NCI-H1092 (cell line): ENCODE measurements at places on chromosomes 4 and X.

DNA sequence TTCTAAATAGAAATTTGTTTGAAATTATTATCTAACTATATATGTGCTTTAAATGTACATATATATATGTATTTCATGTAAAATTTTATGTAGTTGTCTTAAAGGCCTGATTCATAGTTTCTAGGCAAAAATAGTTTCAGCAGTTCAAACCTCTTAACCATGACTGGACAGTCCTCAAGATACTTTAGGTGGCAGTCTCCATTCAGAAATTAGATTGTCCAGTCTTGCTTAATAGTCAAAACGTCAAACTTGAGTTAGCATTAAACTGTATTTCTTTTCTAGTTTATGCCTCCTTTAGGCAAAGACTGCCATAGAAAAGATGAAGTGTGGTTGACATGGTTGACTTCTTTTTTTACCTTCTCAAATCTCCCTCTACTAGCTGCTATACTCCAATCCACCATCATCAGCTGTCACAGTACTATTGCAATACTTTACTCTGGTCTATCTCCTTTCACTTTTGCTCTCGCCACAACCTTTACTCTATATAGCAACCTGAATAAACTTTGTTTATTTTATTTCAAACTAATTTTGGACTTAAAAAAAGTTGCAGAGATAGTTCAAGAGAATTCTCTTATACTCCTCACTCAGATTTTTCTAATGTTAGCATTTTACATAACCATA, 395.6 kb upstream of the DIPK2B start:
- no peak for DNase-seq

DNA sequence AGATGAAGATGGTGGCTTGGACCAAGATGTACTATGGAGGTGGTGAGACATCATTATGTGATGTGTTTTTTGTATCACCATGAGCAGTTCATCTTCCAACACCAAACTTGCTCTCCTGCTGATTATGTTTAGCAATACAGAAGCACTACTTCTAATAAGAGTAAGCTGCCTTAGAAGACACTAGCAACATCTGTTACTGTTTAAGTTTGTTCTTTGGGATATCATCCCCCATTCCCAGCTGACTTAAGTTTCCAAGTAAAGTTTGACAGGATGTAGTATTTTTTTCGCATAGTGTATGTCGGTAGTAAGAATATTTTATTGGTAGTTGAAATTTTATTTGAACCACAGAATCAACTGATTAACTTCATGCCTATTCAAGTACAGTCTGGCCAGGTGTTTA, 123.5 kb upstream of the BMPR1B start:
- no peak for DNase-seq

- no peak for DNase-seq
These were observed 6.3 kb upstream of the OTUD4 start for GRCh38 chr4:145186729-145187128.

DNA sequence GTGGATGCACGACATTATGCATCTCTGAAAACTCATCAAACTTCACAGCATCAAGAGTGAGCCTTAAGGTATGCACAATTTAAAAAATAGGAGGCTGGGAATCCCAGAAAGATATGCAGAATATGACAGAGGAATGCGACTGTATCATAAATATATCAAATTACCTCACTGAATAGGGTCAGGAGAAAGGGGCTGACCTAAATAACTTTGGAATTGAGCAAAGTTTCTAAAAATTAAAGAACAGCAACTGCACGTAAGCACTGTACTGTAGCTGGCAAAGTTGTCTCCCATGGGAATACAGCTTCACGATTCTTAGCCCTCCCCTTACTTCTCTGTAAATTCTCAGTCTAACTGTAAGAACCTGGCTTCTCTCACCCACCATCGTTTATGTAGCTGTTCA, 397.4 kb upstream of the ZFP42 start:
- no peak for DNase-seq

DNA sequence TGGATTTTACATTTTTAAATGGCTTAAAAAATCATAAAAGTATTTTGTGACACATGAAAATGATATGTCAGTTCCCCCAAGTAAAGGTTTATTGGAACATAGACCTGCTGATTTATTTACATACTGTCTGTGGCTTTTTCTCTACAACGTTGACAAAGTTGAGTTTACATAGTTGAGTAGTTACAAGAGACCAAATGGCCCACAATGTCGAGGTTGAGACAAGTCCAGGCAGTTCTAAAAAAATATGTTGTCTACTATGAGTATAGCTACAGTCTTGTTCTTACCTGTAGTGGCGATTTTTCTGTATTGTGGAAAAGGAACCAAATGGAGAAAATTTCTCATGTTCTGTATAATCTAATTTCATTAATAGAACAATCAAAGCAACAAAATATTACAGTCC, 163.2 kb downstream of the FRAS1 start:
- no peak for DNase-seq

GRCh38 chr4:67616478-67616877, 58.0 kb downstream of the STAP1 start:
- DNase-seq = no peak

GRCh38 chr4:17595471-17596005, 18.5 kb downstream of the LAP3 start:
- DNase-seq = no peak

DNA sequence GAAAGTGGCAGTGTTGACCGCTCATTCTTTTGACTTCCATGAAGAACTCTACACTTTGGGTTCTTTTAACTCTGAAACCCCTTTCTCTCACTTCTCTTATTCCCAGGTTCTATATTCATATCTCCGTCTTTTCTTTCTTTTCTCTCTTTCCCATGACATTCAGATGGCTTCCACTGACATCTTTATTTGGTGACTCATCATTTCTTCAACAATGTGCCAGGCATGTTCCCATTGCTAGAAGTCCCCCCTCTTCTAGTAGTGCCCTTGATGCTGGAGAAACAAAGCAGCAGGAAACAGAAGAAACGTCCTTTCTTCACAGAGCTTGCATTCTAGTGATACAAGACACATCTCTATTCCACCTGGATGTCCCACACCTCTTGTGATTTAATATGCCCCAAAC, 33.3 kb downstream of the PKD2 start:
- DNase-seq = no peak

GRCh38 chr4:3375688-3376087, 66.1 kb upstream of the HGFAC start:
- peak; percentile 32 for DNase-seq

GRCh38 chr4:128776794-128777216, 32.7 kb upstream of the JADE1 start:
- DNase-seq = peak; percentile 42

- DNase-seq = no peak
These were observed 1760.8 kb upstream of the PCDH10 start for GRCh38 chr4:131388277-131388676.

GRCh38 chr4:183142571-183143550, 43.8 kb downstream of the WWC2 start:
- peak; percentile 77 for DNase-seq

DNA sequence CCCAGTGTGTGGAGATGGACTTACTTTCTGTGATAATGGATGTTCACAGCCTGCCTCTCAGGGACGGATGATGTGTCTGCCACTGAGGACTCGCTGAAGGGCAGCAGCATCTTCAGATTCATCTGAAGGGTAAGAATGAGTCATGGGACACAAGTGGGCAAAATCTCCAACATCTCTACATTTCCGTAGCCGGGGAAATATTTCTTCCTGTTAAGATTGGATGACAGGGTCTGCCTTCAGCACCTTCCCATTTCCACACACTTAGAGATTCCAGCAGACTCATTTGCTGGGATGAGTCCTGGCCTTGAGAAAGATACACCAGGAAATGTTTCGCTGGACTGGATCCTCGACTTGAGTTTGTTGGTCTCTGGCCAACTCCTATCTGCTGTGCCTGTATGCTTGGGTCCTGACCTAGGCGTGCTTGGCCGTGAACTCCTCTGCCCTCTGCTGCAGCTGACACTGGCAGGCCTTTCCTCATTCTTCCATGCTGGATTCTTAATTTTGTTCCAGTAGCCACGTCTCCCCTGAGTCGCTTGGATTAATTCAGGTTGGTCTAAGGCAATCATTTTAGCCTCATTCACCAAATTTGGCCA, 46.5 kb upstream of the SOD3 start:
- DNase-seq = no peak

GRCh38 chr4:99091216-99091575, 2.6 kb upstream of the ADH5 start:
- no peak for DNase-seq

DNA sequence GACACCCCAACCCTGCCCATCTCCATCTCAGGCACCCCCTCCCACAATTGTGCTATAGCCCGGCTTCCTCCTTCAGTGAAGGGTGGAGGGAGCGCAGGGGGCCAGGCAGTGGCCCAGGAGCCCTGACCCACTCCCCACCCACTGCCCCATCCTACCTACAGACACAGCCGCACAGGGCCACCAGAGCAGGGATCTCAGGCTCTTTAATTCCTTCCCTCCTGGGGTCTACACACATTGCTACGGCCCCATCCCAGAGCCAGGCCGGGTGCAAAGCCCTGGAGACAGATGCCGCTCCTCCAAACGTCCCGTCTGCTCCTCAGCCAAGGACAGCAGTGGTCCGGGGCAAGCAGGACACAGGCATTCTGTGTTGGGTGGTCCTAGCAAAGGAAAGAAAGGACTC, 12.8 kb upstream of the DUSP9 start:
- DNase-seq = no peak

- no peak for DNase-seq
These were observed 3.7 kb downstream of the CNGA1 start for GRCh38 chr4:48012824-48013223.

DNA sequence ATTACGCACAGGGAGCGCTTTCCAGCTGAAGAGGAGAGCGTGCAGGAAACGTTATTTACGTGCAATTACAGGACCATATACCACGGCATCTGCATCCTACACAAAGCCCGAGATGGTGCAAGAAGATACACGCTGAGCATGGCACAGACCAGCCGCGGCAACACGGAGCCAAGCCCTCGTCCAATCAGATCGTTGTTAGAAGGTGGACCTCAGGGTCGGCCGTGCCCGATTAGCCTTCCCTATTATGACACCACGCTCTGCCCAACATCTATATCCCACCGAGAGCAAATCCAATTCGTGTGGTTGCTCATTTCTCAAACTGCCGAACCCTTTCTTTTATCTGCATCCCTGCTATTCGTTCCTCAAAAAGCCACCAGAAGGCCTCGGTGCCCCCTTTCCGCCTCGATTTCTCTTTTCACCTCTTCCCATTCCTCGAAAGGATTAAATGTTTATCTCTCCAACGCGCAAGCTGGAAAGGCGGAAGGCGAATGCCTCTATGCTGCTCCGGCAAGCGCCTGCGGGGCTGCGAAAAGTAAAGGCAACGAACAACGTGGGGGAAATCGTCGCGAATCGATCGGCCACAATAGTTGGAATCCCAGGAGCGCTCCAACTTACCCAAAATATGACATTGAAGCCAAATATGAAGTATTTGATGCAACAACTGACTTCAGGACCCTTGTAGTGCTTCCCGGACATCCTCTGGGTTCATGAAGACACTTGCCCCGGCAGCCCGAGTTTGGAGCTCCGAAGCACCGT, 702 bp downstream of the TSPAN5 start:
- DNase-seq = peak; percentile 57

DNA sequence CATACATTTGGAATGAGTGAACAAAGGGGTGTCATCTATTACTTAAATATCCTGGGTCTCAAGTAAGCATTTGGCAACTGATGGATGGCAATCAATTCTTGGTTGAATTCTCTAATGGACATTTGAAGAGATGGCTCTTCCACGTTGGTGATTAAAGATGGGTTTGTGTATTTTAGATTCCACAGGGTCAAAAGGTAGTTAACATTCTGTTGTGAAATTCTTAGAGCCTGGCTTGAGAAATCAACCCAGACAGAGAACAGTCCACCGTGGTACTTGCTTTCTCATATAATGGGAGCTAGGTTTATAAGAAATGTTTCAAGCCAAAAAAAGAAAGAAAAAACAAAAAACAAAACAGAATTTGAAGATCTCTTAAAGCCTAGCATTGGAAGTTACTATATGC, 355.9 kb upstream of the PITX2 start:
- DNase-seq = no peak

- DNase-seq = no peak
These were observed 111.6 kb upstream of the NUDT6 start for GRCh38 chr4:123034023-123034422.

GRCh38 chrX:84240848-84241565, 53.0 kb upstream of the RPS6KA6 start:
- DNase-seq = no peak

DNA sequence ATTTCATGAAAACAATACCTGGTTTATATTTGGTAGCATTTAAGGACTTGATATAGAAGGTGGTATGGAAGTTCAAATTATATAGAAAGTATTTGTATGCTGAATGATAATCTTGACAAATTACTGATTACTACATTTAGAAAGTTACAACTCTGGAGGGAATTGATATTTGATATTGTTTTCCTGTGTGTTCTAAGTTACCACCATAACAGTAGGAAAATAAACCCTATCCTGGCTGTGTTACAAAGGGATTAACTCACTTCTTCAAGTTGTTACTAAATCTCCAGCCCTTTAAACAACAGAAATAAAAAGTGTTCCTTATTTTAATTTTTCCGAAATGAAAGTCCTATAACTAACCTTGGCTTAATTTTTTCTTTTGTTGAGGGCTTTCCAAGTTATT, 36.6 kb downstream of the FHL1 start:
- DNase-seq = no peak

GRCh38 chr4:103050736-103051436, 25.7 kb downstream of the SLC9B2 start:
- no peak for DNase-seq

DNA sequence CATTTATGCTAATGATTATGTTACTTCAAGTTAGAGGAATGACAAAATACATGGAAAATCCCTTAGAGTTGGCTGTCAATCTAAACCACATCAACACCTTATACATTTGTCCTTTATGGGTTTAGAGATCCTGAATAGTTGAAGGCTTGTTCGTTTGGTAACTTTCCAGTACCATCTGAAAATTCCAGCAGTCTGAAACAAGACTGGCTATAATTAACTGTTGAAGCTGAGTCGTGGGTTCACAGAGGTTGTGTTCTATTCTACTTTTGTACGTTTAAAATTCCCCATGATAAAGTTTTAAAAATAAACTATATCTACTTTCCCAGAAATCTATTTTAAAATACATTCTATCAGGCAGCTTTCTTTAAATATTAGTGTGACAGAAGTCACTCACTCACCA, 73.0 kb downstream of the USP46 start:
- no peak for DNase-seq

DNA sequence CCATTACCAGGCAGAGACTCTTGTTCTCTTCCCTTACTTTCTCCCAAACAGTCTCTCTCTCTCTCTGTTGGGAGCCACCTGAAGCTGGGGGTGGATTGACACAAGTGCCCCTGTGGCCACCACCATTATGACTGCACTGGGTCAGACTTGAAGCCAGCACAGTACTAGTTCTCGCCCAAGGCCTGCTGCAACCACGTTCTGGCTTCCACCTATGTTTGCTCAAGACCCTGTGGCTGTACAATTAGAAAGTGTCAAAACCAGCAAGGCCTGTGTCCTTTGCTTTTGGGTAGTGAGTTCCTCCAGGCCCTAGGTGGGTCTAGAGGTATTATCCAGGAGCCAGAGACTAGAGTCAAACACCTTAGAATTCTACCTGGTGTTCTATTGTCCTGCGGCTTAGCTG, 31.0 kb downstream of the MAGED2 start:
- DNase-seq = no peak

- DNase-seq = no peak
These were observed at the start of gene PLP2 for GRCh38 chrX:49171752-49172279. TSS of gene PLP2 (plus strand) at chrX:49171898. CDS start at chrX:49172001, 103 bp downstream.
